ENCODE measurements at places on chromosomes 7 and 10. TPM values are rescaled to one million over a fixed set of nuclear protein-coding genes. Genes with fewer than 3 reads are reported as not detected.
A peak's percentile ranks its signal among the peaks of the same experiment; 100 is the strongest.

- no peaks in the 10 kb centered on the region for H3K36me3 ChIP-seq
- no peak for DNase-seq
- no peaks in the 10 kb centered on the region for H3K4me1 ChIP-seq
- H3K27me3 ChIP-seq, result peaks cover 26% of the 10 kb centered on the region
Observed at GRCh38 chr7:31563522-31563921, 49.6 kb downstream of the ITPRID1 start.

- no peak overlapping the region for H3K4me3 ChIP-seq
- peaks cover 3% of the 10 kb centered on the region for H3K36me3 ChIP-seq
- H3K27me3 ChIP-seq, result no peaks in the 10 kb centered on the region
- H3K4me1 ChIP-seq, result peaks cover 20% of the 10 kb centered on the region
- no peak for DNase-seq
Observed at GRCh38 chr7:96319439-96319838, 2.5 kb downstream of the SLC25A13 start.

DNA sequence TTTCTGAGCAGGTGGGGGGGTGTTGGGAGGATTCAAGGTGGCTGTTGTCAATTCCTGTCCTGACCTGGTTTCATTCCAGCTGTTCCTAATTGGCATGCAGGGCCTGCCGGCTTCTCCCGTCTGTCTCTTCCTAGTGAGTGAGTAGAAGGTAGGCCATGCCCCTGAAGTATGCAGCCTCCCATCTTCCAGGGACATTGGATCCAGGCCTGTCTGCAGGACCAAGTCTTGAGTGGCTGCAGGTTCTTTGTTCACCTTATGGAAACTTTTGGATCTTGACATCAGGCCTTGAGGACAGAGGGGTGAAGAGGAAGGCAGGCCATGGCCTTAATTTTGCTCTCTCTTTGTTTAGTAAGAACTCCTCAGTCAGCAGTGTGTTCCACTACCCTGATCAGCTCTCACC, 131.8 kb downstream of the SH2D4B start:
- H3K27ac ChIP-seq, result no peak overlapping the region
- no peaks in the 10 kb centered on the region for H3K36me3 ChIP-seq
- peaks cover 4% of the 10 kb centered on the region for H3K4me1 ChIP-seq
- no peak for DNase-seq
- peaks cover 3% of the 10 kb centered on the region for H3K27me3 ChIP-seq

- peaks cover 28% of the 10 kb centered on the region for H3K4me1 ChIP-seq
- no peak overlapping the region for H3K4me3 ChIP-seq
- no peaks in the 10 kb centered on the region for H3K36me3 ChIP-seq
- DNase-seq, result no peak
- H3K27ac ChIP-seq, result no peak overlapping the region
Observed at GRCh38 chr10:101308051-101308450, 45.9 kb upstream of the BTRC start.

DNA sequence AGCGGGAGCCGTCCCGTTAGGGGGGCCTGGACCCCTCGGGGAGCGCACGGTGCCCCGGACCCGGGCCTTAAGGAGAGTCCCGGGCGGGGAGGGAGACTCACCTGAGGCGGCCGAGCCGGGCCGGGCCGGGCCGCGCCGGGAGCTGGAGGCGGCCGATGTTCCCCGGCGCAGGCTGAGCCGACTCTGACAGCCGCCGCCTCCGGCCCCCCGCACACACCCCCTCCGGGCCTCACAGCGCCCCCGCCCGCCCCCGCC, at the start of gene ACHE:
ACHE (minus strand) TSS at position 188 of the 255 bp plus-strand sequence. CDS start 1,656 bp downstream, outside the sequence.
- peak within 1 kb of the TSS; percentile 75 for H3K4me3 ChIP-seq

GRCh38 chr10:123382491-123382890, 228.3 kb downstream of the BUB3 start:
- no peak for DNase-seq
- H3K4me1 ChIP-seq, result peaks cover 23% of the 10 kb centered on the region
- no peak overlapping the region for H3K4me3 ChIP-seq
- no peaks in the 10 kb centered on the region for H3K27me3 ChIP-seq
- peaks cover 13% of the 10 kb centered on the region for H3K36me3 ChIP-seq
- peak overlapping the region; percentile 7 for H3K27ac ChIP-seq

DNA sequence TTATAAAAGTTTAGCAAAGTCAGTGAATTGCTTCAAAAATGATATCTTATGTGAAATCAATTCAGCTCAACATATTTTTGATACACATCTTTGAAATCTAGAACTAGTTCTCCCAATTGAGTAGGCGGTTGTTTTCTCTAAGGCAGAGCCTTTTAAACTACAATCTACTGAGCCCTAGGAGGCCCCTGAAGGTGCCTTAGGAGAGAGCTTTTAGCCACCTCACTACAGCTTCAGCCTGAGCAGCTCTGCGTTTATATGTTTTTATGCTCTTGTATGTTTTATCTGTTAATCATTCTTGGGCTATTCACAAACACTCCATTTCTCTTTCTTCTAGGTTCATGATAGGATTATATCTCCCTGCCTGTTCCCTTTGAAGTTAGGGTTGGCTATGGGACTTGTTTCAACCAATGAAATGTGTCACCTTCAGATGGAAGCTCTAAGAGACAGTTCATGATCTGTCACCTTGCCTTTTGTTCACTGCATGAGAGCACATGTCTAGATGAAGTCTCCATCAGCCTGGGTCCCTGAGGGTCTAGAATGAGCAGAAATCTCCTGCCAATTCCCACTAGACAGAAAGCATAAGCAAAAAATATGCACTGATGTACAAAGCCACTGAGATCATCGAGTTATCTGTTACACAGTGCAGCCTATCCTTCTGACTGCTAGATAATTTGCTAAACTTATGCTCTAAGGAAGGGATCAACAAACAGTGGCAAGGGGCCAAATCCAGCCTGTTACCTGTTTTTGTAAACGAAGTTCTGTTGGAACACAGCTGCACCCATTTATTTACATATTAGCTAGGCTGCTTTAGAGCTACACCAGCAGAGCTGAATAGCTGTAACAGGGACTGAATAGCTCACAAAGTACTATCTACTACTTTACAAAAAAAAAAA, 128.5 kb upstream of the CDK1 start:
- no peak overlapping the region for H3K27ac ChIP-seq
- no peaks in the 10 kb centered on the region for H3K36me3 ChIP-seq
- no peak for DNase-seq

The KAT6B gene
- total RNA-seq, result 35.0 TPM

The GBX1 gene
- total RNA-seq, result 2.4 TPM

Data from neural crest cell (in vitro differentiated cells).